T1000 (cell line): ENCODE measurements at places on chromosomes 3 and 15.

DNA sequence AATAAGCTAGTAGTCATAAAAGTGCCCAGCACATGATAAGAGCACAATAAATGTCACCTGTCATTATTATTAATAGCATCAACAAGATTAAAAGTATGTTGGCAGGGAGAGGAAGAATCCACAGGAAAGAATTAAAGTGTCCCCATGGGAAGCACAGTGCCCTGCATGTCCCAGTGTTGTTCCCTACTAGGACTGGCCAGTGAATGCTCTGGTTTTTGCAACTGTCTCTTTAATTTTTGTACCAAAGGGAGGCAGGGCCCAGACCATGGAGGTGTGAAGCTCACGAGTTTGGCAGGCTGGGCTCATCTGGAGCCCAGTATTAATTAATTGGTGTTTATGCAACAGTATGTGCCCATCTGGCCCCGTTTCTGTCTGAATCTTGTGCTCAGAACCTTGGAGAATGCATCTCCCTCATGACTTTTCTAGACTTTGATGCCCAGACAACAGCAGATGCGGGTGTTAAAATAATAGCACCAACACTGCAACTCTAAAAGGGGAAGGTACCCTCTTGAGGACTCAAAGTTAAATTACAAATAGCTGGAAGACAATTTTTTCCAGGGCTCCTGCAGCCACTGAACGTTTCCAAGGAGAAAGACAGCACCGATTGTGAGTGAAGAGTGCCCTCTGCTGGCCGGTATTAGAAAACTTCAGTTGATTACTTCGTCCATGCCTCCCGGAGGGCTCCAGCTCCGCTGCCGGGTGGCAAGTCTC lies 71.9 kb upstream of the SPATA12 start:
- peak; percentile 64 for DNase-seq

DNA sequence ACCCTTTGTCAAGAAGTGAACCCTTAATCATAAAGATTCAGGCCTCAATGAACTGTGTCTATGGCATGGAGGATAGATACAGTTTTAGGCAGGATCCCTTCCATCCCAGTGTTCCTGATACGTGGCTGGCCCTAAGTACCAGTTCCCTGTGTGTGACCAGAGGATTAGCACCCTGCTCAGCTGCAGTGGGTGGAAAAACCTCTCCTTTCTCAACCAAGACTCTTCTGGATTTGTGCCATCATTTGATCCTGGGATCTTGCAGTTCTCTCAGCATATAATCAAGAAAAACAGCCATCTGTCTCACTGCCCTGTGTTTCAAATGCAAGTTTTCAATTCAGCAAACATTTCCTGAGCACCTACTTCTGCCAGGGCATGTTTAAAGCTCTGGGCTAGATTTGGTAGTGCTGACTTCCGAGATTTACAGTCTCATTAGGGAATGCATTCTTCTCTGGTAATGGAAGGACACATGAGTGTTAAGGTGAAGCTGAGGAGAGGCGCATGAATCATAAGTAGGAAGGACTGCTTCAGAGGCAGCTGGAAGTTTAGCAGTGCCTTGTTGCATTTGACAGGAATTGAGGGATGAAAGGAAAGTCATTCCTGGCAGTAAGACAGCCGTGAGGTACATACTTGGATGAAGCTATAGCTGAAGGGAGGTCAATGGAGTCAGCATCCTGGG lies 388.3 kb downstream of the MFSD1 start:
- no peak for DNase-seq

GRCh38 chr3:88137836-88138235 lies 11.9 kb upstream of the C3orf38 start:
- DNase-seq = no peak

DNA sequence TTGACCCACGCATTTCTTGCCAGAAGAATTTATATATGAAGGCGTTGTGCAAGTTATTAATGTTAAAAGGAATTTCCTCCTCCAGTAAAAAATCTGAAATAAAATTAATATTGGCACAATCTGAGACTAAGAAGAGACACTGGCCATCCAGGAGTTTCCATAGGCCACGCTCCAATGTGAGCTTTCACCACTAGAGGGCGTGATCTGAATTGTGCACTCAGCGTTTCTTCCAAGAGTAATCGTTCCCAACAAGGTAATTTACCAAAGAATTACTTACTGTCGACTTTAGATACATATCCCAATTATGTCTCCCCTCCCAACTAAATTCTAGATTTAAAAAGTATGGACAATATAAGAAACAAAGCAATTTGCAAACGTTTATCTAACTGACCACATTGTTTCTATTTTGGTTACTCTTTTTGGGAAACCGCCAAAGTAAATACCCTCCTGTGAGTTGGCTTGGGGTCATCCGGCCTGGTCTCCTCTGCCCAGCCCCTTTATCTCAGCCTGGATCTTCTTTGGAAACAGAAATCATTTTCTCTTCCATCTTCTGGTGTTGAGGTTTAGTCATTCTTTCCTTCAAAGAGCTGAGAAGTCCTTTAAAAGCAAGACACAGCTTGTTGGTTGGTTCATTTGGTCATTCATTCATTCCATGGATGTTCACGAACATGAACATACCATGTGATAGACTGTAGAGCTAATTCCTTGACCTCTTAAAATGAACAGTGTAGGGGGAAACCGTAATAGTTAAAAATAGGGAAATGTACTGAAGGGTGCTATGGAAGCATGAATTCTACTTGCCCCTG lies 26.2 kb downstream of the POLR2M start:
- DNase-seq = peak; percentile 35

- peak; percentile 16 for DNase-seq
Observed at GRCh38 chr15:59174835-59175831, 31.5 kb upstream of the LDHAL6B start.

DNA sequence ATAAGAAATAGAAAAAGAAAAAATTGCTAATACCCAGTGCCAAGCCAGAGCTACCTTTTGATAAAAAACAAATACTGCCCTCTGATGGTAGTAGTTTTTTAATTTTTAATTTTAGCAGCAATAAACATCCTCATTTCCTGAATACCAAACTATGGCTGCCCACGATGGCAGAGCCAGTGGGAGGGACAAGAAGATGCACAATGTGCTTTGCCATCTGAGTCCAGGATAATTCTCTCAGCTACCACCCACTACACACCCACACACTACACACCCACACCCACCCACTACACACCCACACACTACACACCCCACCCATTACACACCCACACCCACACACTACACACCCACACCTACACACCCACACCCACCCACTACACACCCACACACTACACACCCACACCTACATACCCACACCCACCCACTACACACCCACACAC lies 17.8 kb downstream of the CEP19 start:
- DNase-seq = no peak

DNA sequence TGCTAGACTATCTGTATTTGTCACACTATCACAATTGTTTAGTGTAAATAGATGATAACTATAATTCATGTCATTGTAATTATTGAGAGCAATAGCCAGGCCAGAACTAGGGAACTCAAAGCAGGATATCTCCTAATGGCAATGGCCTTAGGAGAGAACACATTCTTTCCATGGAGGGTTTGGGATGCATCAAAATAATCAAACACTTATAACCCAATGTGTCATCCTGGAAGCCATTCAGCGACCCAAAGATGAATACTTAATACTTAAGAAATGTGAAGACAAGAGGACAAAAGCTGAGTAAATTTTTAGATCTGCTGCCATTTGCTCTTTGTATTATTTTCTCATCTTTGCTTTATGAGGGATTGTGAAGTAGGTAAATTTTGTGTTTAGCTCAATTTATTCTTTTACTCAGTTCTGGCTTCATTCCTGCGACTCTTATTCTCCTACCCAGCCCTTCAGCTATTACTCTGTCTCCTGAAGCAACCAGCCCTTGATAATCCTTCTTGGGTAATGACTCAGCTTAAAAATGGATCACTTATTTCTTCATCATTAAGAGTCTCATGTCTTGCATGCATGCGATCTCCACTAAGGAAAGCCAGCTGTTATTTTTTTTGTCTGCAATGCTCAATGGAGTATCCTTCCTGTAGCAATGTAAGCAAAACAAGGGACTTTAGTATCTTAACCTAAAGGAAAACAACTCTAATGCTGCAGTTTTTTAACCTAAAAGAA lies 2.0 kb downstream of the OR4F15 start:
- DNase-seq = no peak

GRCh38 chr15:63191895-63192618 lies 2.7 kb downstream of the RAB8B start:
- DNase-seq = no peak
